ENCODE measurements at places on chromosomes 5 and 9. TPM values are rescaled to one million over a fixed set of nuclear protein-coding genes. Genes with fewer than 3 reads are reported as not detected.
A peak's percentile ranks its signal among the peaks of the same experiment; 100 is the strongest.

BOD1 gene
- 72.1 TPM for polyA plus RNA-seq

MAMDC2 gene
- polyA plus RNA-seq: 6.9 TPM

MBLAC2 gene
- polyA plus RNA-seq: 4.7 TPM

ZNF79 gene
- polyA plus RNA-seq: 4.3 TPM

IL12B gene
- polyA plus RNA-seq: 0.05 TPM

CLTB gene
- 56.3 TPM for polyA plus RNA-seq

LCN12 gene
- 0.71 TPM for polyA plus RNA-seq

SMIM33 gene
- not detected for polyA plus RNA-seq

HRH2 gene
- 0.90 TPM for polyA plus RNA-seq

PCDHGA8 gene
- polyA plus RNA-seq: 0.73 TPM

DNA sequence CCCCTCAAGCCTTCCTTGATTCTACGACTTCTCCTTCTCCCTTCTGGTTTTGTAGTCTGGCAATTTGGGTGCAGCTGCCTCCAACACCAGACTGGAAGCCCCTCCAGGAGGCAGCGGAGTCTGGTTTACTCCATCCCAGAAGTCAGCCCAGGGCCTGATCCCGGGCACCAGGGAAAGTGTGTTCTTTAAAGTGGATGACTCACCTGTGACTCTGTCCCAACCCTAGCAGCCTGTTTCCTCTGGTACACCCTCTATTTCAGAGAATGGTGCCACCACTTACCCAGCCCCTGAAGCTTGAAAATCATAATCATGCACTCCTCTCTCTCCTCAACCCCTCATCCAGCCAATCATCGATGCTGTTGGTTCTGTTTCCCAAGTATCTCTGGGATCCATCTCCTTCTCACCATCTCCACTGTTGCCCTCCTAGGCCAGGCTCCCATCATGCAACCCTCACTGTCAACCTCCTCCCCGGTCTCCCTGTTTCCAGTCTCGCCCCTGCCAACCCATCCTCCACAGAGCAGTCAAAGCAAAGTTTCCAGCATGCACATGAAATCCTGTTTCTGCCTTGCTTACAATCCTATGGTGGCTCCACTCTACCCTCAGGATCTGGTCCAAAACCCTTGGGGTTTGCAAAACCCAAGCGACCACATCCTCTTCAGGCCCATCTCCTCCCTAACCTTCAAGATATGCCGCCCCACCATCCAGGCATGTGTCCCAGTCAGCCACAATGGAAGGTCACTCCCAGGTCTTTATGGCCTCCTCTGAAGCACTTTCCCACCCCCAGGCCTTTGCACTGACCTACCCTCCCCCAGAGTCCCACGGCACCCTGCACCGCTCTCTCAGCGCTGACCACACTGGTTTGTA is 10.5 kb downstream of the LHX6 start:
- no peak for DNase-seq

- no peak for DNase-seq
Measured at GRCh38 chr5:175365866-175366265, 78.1 kb downstream of the DRD1 start.

- DNase-seq: no peak
Measured at GRCh38 chr5:111937094-111937493, 180.1 kb upstream of the NREP start.

DNA sequence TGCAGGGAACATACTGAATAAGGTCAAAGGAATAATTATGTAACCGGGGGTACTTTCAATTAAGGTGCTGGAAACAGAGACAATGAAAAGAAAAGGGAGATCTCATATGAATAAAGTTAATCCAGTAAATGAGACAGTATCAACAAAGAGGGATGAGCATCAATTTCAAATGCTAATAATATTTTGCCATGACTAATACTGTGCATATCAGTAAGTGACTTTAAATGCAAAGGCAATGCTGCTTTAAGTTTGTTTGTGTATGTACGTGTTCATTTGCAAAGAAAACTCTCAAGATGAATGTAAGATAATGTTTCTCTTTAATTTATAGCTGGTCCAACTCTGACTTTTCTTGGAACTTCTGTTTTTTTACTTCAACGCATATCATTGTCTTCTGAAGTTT is 139.9 kb downstream of the PDE4D start:
- DNase-seq: no peak

- no peak for DNase-seq
Measured at GRCh38 chr9:83208065-83208850, 145.3 kb upstream of the RASEF start.

- DNase-seq: no peak
Measured at GRCh38 chr9:77896938-77897667, 134.5 kb downstream of the GNAQ start.

DNA sequence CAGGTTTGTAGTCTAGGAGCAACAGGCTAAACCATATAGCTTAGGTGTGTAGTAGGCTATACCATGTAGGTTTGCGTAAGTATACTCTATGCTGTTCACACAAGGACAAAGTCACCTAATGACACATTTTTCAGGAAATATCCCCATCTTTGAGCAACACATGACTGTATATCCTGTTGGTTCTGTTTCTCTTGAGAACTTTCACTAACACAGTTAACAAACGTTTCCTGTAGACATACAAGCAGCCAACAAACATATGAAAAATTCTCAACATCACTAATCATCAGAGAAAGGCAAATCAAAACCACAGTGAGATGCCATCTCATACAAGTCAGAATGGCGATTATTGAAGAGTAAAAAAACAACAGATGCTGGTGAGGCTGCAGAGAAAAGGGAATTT is 68.2 kb downstream of the NR2F1-AS1 start:
- no peak for DNase-seq

- no peak for DNase-seq
Measured at GRCh38 chr5:20833081-20833627, 845.2 kb upstream of the CDH18 start.

DNA sequence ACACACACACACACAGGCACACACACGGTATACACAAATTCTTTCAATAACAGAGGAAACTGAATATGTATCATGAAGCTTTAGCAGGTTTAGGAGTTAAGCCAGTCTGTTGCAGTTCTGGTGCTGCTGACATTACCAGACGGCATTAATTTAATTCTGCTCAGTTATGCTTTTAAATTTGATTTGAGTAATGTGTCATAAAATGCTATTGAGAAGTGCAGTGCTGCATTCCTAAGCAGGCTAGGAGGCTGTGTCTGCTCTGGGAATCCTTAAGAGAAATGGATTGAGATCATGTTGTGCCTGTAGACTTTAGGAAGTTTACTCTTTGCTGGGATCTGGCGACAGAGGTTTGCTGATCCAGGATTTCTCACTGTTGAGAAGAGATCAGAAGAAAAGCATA is 733.8 kb downstream of the BRINP1 start:
- no peak for DNase-seq

DNA sequence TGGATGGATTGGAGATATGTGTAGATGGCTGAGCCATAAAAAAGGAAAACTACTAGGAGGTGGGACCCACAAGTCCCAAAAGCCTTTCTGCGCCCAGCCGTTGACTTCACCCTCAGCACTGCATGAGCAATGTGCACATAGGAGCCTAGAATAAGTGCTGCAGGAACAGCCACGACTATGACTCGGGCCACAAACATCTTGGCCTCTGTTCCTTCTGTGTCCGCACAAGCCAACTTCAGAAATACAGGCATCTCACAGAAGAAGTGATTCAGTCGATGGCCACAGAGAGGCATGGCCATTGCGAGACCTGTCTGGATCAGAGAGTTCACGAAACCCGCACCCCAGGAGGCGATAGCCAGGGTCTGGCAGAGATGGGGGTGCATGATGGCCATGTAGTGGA is 587 bp downstream of the OR2Y1 start:
- no peak for DNase-seq

- DNase-seq: no peak
Measured at GRCh38 chr5:134957920-134958608, 9.6 kb upstream of the CATSPER3 start.

DNA sequence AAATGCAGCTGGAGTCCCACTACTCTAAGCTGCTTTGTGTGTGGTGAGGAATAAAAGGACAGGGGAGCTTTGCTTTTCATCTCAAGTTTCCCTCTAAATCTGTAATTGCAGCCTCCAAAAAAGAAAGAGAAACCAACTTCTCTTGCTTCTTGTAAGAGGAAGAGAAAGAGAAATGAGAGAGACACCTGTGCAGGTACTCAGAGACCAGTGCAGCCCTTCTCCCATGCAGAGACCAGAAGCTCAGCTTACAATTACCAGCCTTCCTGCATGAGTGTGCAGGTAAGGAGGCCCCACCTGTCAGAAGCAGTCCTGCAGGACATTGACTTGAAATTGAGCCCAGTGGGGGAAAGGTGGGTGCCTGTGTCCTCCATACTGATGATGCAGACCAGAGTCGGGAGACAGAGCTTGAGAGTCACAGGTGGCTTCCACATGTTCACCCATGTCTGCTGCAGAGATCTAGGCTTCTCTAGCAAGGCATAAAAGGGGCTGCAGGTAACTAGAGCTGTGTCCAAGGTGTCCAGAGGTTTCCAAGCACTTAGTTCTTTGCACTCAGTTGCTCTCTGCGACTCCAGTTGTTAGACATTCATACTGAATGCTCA is 15.3 kb upstream of the MED10 start:
- no peak for DNase-seq

DNA sequence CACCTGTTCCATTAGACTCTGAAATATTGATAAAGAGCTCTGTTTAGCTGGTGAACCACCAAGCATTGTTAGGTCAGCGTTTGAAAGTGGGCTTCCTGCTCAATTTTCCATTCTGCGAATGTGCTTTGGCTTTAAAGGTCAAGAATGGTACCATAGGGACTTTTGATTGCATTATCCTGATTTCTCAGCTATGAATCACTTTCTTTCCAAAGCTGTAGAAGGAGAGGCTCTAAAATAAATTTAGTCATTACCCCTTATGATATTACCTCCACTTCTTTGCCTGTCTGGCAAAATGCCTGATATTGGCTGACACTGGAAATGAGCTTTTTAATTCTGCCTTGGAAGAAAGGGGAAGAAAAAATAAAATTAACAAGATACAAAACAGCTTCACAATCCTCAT is 237.2 kb upstream of the CTNND2 start:
- DNase-seq: no peak

- DNase-seq: peak; percentile 49
Measured at GRCh38 chr5:77167695-77168121, 42.8 kb upstream of the PDE8B start.

DNA sequence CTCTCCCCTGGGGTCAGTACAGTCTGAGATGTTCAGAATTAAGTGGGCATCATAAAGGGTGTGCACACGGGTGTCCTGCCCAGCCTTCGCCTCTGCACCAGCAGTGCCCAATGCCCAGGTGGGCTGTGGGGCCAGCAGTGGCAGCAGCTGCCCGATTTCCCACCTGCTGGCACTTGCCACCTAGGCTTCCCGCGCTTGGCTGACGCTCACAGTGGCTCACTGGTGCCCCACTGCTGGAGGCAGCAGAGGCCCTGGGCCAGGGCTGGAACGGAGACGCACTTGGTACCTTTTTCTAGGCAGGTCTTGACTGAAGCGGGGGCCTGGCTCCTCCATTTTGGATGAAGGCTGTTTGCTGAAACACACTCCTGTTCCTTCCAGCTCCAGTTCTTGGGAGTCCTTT is 17.0 kb downstream of the MRNIP start:
- no peak for DNase-seq

- no peak for DNase-seq
Measured at GRCh38 chr9:126147936-126148870, 178.4 kb upstream of the MVB12B start.

DNA sequence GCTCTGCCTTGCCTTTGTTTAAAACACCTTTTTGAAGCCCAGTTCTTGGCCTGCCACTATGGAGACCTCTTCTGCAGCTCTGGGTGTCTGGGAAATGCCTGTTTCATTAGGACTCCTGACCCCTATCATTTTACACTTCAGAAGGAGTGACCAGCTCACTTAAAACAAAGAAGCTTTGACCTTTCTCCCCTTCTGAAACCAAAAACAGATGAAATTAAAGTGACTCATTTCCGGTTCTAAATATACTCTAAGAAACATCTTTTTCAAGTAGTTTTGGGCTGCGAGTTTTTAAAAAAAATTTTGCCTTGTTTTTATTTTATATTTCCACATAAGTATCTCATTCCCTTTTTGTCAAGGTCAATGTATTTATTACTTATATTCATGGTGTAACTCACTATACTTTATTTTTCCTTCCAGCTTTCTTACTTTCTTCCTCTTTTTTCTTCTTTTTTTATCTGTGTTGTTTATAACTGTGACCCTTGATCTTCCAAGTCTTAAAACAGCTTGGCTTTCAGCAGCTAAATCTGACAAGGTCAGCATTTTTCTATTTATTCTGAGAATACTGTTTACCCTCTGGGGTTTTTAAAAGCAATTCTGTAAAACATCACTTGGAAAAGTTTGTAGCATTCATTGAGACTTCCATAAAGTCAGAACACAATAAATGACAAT is 672.9 kb downstream of the NR2F1-AS1 start:
- peak; percentile 19 for DNase-seq

GRCh38 chr9:72949918-72950325 is 2.9 kb downstream of the ALDH1A1 start:
- DNase-seq: no peak

DNA sequence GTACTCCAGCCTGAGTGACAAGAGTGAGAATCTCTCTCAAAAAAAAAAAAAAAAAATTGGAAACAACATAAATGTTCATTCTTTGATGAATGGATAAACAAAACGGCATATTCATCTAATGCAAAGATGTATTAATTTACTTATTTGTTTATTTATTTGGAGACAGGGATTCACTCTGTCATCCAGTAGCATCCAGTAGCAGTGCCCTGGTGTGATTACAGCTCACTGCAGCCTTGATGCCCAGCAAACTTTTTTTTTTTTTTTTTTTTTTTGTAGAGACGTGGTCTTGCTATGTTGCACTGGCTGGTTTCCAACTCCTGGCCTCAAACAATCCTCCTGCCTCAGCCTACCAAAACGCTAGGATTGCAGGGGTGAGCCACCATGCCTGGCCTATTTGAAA is 24.4 kb downstream of the OR2V2 start:
- no peak for DNase-seq

- DNase-seq: no peak
Measured at GRCh38 chr9:116493183-116493860, 193.8 kb upstream of the TRIM32 start.

DNA sequence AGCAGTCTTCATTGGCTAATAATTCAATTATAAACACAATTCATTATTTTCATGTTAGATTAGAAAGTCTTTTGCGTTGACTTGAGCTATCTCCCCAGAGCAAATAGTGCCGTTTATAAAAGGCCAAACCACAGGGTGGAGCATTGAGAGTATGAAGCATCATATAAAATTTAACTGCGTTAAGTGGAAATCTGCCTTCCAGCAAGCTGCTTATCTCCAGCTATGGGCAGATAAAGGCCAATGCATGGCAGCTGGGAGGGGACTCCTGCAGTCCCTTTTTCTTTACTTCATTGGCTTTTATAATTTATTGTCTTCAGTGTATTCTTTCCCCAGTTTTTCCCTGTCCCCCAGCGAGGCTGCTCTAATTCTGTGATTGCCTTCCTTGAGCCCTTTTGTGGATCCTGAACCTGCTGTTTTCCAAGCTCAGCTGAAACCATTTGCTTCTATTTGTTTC is 113.7 kb downstream of the TMEM232 start:
- DNase-seq: no peak

GRCh38 chr9:23686896-23687295 is 139.1 kb downstream of the ELAVL2 start:
- DNase-seq: no peak

- DNase-seq: no peak
Measured at GRCh38 chr5:38979535-38979934, 94.7 kb downstream of the RICTOR start.

All from forelimb muscle (tissue), 1 donor.